Left ventricle myocardium inferior (tissue), 1 donor: ENCODE measurements at places on chromosomes 13 and 19.

- no peak for DNase-seq
Measured at GRCh38 chr13:26420282-26420960, 137.1 kb upstream of the WASF3 start.

- DNase-seq = peak; percentile 29
Measured at GRCh38 chr19:4732680-4733114, 9.1 kb upstream of the DPP9 start.

DNA sequence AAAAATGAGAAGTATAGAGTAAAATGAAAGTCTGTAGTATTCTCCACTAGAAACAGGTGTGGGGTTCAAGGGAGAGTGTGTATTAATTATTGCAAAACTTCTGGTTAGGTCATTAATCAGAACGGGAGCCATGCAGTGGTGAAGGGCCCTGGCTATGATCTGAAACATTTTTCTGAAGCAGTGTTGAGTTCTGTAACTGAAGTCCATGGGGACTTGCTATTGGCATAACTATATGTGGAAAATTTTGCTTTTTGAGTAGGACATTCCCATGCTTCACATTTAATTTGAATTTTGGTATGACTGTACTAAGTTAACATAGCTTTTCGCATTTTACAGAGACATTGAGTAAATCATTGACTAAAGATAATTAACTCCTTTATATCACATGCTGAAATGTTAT, 67.5 kb downstream of the LRCH1 start:
- no peak for DNase-seq

- no peak for DNase-seq
Measured at GRCh38 chr19:44585371-44586133, 27.8 kb upstream of the IGSF23 start.

DNA sequence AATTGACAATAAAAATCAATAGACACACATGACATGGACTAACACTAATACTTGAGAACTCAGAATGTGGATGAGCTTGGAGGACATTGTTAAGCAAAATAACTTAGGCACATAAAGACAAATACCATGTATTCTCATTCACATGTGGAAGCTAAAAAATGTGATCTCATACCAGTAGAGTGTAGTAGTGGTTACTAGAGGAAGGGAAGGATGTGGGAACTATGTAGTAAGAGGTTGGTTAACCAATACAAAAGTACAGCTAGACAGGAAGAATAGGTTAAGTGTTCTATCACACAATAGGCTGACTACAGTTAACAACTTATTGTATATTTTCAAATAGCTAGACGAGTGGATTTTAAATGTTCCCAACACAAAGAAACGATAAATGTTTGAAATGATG, 415.8 kb upstream of the KLF12 start:
- no peak for DNase-seq

DNA sequence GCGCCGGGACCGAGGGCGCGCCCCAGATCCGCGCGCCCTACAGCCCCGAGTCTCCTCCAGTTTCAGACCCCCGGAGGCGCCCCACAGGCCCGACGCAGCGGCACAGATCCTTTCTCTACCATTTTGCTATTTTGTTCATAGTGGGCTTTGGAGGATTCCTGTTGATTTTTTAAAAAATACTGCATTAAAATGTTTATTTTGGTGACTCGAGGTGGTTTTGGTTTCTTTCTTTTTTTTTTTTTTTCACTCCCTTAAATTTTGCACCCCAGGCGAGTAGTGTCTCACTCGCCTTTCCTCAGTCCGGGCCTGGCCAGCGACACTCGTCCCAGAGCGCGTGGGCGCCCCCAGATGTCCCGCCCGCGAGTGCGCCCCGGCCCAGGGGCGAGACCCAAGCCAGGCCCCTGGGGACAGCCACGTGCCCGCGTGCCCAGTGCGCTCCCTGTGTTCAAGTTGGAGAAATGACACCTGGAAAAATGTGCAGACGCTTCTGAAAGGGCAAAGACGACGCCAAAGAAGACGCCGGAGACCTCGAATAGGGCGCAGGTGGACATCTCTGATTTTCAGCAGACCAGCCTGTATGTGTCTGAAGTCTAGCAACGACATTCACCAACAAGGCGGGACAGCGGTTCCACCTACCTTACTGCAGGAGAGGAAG, 471 bp upstream of the INSR start:
- DNase-seq = peak; percentile 82

- peak; percentile 9 for DNase-seq
Measured at GRCh38 chr13:113954046-113954835, 19.6 kb downstream of the C13orf46 start.
